ENCODE measurements at places on chromosomes 4 and X.
A peak's percentile ranks its signal among the peaks of the same experiment; 100 is the strongest.

GRCh38 chr4:99215521-99215920, 3.5 kb downstream of the ADH6 start:
- no peak for DNase-seq

DNA sequence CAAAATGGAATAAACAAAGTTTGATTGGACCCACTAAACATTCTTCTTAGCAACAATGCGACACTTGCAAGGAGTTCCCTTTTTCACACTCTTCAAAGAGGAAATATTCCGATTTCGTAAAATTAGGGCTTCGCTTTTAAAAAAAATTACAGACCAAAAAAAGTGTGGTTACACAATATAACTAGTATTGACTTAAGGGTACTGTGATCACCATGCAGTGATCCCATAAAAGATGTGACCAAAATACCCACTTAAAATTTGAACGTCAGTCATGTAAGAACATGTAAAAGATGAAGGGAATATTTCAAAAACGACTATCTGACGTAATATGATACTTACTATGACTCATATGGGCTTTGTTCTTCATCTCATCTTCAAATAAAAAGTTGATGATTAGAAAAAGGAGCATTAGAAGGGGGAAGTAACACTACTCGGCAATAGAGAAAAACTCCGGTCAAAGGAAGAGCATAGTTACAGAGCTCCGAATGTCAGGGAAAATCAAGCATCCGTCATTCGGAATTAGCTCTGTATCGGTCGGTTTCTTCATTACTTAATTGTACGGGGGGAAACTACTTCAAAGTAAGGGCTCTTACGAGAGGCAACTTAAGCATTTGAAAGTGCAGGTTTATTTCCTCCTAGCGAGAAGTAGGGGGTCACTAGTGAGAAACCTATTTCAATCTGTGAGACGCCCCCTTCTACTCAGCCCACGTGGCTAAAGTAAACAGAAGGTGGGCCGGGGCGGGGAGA, 1.3 kb upstream of the TET2 start:
- no peak for DNase-seq

DNA sequence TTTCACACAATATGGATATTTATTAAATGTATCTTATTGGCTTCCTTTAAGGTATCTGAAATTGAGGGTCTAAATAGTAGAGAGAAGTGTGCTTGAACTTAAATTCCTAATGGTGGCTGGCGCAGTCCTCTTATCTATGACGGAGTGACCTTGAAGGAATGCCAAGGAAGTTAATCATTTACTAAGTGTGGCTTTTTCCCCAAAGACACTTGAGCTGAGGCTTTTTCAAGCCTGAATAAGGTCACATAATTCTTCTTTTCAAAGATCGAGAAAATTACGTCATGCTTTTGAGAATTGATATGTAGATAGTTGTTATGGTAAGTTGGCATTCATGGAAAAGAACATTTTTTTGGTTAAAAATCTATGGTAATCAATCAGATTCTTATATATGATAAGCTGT, 11.7 kb upstream of the PRPS2 start:
- no peak for DNase-seq

GRCh38 chr4:37889849-37890800, 759 bp upstream of the TBC1D1 start:
- DNase-seq = peak; percentile 3

GRCh38 chrX:119942831-119943184, 743 bp downstream of the NKAP start:
- DNase-seq = no peak

GRCh38 chr4:27176881-27177280, 316.2 kb downstream of the STIM2 start:
- no peak for DNase-seq

DNA sequence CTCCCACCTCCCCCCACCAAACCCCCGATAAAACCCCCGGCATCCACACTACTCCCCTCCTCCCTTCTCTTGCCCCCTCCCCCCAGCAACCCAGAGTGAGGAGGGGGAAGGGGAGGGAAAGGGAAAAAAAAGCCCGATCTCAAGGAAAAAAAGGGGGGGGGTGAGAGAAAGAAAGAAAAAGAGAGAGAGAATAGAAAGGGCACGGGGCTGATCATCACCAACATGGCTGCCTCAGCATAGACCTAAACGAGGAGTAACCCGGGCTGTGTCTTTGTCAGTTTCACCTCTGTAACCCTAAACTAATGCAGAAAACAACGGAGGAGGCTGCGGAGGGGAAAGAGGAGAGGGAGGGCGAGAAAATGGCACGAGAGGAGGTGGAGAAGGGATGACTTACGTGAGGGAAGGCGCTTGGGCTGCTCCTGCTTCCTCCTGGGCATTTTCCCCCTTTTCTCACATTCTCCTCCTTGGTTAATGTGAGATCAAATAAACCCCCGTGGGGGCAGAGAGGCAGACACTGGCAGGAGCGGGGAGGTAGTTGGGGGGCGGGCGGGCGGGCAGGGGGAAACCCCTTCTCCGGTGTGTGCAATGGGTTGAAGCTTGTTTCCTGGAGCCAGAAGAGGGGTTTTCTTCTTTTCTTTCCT, 532 bp downstream of the ZNF827 start:
- DNase-seq = peak; percentile 15

- no peak for DNase-seq
Measured at GRCh38 chr4:75895744-75896314, 6.4 kb downstream of the PPEF2 start.

DNA sequence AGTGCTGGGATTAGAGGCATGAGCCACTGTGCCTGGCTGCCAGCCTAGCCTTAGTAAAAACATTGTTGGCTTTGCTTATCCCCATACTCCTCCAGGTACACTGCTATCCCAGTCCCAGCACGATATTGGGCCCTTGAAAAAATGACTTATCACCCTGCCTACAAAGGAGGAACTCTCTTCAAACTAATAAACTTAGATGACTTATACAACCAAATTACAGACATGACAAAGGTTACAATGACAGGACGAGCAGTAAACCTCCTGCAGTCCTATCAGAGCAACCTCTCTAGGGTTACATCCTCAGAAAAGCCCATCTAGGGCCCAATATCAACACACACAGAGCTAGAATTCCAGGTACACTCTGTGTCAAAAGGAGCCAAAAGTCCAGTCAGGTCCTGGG, 5.7 kb upstream of the HERC5 start:
- DNase-seq = no peak

GRCh38 chrX:35733879-35734278, 64.3 kb upstream of the MAGEB16 start:
- DNase-seq = no peak

DNA sequence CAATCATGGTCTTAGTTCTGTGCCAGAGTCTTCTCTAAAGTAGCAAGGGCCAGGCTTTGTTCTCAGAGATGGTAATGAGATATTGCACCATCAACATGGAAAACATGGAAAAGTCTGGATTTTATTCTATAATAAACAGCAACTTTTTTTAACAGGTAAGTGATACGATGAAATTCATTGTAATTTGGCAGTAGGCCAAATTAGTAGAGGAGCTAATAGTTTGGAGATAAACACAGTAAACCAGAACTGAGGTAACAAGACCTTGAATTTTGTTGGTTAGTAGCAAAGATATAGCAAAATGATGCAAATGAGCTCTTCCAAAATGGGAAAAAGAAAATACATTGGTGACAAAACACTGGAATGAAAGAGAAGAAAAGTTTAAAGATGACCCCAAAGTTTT, 126.6 kb downstream of the TET2 start:
- DNase-seq = no peak

DNA sequence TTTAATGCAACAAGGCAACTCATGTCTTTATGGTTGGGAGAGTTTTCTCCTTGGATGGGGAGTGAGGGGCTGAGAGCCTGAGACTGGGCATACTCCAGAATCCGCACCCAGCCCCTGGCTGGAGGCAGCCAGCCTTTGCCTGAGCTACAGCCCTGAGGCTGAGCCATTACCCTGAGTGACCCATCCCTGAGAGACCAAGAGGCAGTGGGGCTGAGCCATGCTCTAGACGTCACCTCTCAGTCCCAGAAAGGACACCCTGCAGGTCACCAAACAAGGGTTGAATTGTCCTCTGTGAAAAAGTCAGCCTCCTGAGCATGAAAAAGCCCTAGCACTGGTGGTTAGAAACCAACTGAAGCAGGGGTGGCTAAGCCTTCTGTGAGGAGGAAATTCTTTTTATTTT, 151.2 kb upstream of the GATB start:
- DNase-seq = no peak

DNA sequence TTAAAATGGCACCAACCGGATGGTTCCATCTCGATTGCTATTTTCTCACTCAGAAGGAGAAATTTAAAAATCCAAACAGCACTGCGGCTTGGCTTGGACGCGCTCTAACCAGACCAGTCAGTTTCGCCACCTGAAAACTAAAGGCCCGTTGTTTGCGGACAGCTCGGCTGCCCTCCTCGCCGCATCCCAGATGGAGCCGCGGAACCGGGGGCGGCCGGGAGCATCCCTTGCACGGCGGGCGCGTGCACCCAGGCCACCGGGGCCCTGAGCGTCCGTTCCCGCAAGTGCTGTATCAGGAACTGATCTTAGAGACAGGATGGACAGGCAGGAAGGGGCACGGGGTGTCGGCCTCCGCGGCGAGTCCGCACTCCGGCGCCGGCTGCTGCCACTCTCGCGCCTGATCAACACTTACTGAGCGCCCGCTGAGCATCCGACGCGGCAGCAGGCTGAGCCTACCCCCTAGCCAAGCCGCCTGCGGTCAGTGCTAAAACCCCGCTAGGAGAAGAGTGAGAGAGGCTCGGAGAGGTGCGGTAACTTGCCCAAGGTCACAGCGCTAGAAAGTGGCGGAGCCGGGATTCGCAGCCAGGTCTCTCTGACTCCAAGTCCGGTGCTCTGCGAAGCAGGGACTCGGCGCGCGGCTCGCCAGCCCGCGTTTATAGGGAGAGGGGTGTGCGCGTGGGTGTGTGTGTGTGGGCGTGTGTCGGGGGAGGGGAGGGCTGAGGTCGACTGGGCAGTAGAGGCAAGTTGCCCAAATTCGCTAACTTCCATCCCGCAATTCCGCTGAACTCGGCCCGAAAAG, at the start of gene CITED1:
TSS of gene CITED1 (minus strand) at position 629 of the 799 bp plus-strand sequence. CDS start 3,045 bp downstream, outside the sequence.
- DNase-seq = no peak

DNA sequence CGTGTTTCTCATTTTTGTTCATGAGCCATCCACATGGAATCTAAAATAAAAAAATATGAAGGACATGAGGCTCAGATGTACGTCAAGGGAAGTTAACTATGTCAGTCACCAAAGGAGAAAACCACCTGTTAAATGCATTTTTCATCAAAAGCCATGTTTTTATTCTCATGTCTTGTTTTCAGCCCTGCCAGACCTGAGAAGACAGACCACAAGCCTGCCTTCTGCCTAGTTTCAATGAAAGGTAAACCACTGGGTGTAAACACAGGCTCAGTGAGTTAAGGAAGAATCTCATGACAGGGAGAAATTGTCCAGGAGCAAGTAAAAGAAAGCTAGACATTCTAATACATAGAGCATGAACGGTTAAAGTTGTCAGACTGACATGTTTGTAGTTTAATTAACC, 52.3 kb upstream of the TNIP3 start:
- no peak for DNase-seq

DNA sequence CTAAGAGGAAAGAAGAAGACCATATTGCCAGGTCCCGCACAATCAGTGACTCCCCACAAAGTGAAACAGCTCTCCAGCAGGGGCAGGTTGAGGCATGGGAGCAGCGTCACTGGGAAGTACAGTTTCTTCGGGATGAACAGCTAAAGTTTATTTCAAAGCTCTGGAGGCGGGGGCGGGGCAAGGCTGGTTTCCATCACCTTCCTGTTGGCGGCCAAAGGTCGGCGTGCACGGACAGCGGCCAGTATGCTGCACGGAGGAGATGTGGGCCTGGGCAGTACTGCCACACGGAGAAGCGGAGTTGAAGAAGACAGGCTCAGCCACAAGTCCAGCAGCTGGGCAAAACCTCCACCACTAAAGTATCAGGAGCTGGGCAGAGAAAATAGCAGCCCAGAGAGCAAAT, 951 bp upstream of the ZNF518B start:
- no peak for DNase-seq

GRCh38 chr4:1227816-1228215, 21.1 kb downstream of the CTBP1 start:
- no peak for DNase-seq

GRCh38 chrX:37331546-37331945, 17.6 kb upstream of the PRRG1 start:
- DNase-seq = no peak

DNA sequence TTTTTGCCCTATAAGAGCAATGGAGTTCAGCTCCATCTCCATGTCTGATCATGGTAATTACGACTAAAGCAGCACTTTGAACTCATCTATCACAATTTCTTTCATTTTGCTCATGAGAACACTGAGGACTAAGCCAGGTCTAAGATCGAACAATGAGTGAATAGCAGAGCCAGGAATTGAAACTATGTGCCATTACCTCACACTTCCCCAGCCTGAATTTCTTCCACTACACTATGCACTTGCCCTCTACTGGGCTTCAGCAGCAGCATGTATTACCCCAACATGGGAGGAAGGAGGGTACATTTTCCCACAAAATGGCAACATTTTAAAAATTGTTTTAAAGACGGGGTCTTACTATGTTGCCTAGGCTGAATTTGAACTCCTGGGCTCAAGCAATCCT, 274.7 kb upstream of the FGF13 start:
- no peak for DNase-seq

GRCh38 chr4:179130122-179130714, 1688.0 kb upstream of the AGA start:
- no peak for DNase-seq

GRCh38 chr4:168092176-168092712, at the start of gene ANXA10:
TSS of gene ANXA10 (plus strand) at chr4:168092537. CDS start at chr4:168092701, 164 bp downstream.
- DNase-seq = no peak

DNA sequence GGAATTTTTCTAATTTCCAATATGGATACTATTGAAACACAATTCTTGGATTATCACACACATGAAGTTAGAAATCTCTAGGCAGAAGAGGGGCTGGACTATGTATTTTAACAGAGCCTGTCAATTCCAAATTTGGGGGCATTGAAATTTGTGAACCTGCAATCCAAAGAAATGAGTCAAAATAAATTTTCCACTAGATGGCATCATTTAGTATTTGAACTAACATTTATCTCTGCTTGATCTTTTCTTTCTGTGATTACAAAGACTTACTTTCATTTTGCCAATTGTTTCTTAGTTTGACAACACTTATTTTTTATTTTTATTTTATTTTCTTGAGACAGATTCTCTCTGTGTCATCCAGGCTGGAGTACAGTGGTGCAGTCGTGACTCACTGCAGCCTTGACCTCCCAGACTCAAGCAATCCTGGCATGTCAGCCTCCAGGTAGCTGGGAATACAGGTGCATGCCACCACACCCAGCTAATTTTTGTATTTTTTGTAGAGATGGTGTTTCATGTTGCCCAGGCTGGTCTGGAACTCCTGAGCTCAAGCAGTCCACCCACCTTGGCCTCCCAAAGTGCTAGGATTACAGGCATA, 2.7 kb upstream of the PYURF start:
- no peak for DNase-seq

DNA sequence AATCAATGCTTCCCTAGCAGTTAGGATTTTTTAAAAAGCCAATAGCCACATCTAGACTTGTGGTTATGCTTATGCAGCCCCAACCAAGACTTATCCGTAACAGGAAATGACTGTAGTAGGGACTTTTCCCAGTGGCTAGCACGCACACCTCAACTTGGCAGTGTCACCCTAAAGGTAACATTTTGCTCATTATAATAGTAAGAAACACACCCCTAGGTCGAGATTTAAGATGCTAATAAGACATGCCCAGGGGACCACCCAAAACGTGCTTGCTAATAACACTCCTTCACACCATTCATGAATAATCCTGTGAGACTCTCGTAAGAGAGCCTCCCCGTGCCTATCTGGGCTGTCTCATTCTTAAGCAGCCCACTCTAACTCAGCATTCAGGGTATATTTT, 195.3 kb downstream of the CHIC1 start:
- no peak for DNase-seq

GRCh38 chrX:103539695-103540094, 20.4 kb upstream of the RAB40A start:
- DNase-seq = no peak

- no peak for DNase-seq
Measured at GRCh38 chr4:19317377-19317776, 934.3 kb upstream of the SLIT2 start.
